Skin of body (tissue), 3 donors: ENCODE measurements at places on chromosomes 6 and 20. TPM values are rescaled to one million over a fixed set of nuclear protein-coding genes. Genes with fewer than 3 reads are reported as not detected.

The RNF146 gene
- total RNA-seq: 46.5 TPM

The FILIP1 gene
- total RNA-seq: 7.9 TPM

The GJA1 gene
- total RNA-seq: 431 TPM

The KHDC1L gene
- 0.39 TPM for total RNA-seq

The TMC2 gene
- 0.10 TPM for total RNA-seq
